ELF-1 (cell line): ENCODE measurements at places on chromosomes 13 and 19.

GRCh38 chr13:109790942-109791605, 4.7 kb upstream of the IRS2 start:
- peak; percentile 35 for DNase-seq

GRCh38 chr13:50152224-50152623, 137.0 kb downstream of the KCNRG start:
- DNase-seq: no peak

DNA sequence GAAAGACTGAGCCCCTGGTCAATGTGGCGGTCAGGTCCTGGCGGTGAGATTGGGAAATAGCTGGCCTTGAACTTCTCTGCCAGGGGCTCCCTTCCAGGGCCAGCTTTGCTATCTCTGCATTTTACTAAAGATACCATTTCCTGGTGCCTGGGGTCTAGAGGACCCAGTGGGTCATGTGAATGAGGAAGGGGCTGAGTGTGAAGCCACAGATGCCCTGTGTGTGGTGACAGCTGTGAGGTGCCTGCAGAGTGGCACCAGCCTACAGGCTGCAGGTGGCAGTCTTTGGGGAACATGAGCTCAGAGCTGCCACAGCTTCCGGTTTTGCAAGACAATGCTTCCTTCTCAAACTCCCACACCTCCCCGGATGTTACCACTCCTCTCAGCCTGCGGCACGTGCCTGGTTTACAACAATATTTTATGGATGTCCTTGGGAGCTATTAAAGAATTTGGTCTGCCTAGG, 5.2 kb upstream of the MLNR start:
- peak; percentile 38 for DNase-seq

DNA sequence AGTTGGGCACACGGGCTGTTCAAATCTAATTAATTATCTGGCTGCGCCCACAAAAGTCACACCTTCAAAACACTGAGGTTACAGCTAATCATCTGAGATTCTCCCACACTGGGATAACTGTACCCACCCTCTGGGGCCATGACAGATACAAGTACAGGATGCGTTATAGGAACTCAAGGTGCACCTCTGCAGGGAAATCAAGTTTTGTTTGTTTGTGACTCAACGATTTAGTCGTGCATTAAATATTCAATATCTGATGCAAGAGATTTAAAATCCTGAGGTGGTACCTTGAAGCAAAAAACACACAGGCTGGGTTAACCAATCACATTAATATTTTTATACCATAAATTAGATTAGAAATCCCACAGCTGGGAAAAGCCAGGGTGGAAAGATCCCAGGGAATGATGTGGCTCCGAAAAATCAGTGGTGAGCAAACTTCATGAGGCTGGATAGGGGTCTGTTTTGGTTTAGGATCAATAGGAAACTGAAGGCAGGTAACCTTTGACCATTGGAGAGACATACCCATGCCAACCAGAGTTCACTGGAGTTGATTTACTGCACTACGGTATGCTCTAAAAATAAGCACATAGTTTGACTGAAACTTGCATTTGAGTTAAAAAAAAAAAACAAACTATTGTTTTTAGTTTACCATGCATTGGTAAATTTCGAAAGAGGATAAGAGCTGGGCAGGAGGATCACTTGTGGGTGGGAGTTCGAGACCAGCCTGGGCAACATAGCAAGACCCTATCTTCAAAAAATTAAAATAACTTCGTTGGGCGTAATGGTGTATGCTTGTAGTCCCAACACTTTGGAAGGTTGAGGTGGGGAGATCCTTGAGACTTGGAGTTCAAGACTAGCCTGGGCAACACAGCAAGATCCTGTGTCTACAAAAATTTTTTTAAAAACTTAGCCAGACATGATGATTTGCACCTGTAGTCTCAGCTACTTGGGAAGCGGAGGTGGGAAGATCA, 23.9 kb upstream of the CEBPG start:
- DNase-seq: no peak

GRCh38 chr13:67967031-67967430, 736.9 kb upstream of the PCDH9 start:
- no peak for DNase-seq

GRCh38 chr13:48490241-48490640, 42.6 kb downstream of the RCBTB2 start:
- no peak for DNase-seq

- peak; percentile 1 for DNase-seq
Measured at GRCh38 chr13:114079601-114080536, 52.6 kb downstream of the RASA3 start.

- DNase-seq: no peak
Measured at GRCh38 chr19:52115526-52116053, 20.0 kb upstream of the ZNF841 start.

- peak; percentile 99 for DNase-seq
Measured at GRCh38 chr19:13817615-13818371, 22.6 kb downstream of the ZSWIM4 start.

DNA sequence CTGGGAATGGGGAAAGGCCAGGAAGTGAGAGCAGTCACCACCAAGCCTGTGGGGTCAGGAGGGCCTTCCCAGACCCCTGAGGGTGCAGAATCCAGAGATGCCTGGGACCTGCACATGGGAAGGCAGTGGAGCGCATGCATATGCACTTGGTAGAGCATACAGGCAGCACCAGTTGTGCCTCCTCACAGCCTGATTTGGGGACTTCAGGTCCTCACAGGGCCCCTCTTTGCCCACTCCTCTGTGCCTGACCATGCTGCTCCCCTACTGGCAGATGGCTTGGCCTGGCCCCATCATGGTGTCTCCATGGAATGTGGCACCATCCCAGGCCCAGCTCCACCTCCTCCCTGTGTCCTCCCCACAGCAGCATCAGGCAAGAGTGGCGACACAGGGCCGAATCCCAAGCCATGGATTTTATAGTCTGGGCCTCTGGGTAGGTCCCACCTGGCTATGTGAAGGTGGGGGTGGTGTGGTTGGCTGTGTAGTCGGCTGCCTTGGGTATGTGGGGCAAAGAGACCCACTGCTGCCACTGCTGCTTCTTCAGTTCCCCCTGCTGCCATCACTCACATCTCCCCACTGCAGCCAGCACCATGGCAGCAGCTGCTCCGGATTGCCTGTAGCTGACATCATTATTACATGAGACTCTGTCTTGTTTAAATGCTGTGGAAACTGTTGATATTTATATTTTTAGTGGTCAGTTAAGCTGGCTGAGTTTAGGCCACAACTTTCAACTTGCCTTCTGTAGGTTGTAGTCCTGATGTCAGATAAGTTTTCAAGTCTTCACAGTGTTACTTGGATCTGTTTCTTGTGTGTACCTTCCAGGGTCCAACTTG, 247.0 kb downstream of the GPC6 start:
- no peak for DNase-seq

- no peak for DNase-seq
Measured at GRCh38 chr19:38030686-38031422, 123.8 kb downstream of the SIPA1L3 start.

GRCh38 chr13:98262292-98262691, 85.2 kb upstream of the RNF113B start:
- DNase-seq: no peak

DNA sequence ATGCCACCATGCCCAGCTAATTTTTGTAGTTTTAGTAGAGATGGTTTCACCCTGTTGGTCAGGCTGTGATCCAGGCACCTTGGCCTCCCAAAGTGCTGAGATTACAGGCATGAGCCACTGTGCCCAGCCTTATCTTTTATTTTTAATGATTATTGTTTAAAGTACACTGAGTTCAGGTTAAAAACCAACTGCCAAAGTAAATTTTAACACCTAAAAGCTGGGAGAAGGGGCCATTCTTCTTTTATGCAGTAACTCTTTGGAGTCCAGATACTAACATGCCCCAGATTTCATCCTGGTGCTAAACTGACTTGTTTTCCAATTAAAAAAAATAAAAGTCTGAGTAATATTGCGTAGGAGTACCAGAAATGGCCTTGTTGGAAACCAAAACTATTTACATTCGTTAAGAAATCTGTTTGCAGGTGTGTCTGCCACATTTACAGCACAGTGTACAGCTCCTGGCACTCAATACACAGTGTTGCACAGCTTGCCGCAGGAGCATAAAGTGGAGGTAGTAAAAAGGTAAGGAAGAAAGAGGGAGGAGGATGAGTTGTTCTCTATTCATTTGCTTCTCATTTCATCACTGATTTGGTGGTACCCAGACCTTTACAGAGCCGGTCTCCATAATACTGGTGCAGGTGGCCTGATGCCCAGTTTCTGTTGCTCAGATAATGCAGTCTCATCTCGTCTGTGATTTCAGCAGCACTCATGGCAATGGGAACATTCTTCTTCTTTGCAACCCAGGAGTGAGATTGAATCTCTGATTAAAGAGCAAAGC, 108.9 kb downstream of the PCCA start:
- DNase-seq: no peak

- DNase-seq: no peak
Measured at GRCh38 chr13:24292481-24292880, 16.9 kb upstream of the C1QTNF9 start.

GRCh38 chr19:53076984-53077383, 26.2 kb downstream of the ZNF160 start:
- peak; percentile 94 for DNase-seq

DNA sequence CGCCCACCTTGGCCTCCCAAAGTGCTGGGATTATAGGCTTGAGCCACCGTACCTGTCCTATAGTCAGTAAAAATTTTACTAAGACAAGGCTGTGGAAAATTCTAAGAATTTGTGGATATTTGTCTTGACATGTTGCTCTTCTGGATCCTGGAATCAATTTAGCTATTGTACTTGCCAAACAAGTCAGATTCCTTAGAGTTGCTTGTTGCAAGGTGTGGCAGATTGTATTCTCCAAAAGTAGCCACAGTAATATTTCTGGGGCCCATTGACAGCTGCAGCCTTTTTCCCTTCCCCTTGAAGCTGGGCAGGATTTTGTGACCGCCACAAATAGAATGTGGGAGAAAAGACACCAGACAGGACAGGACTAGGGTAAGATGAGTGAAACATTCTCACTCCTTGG, 98.8 kb upstream of the TMTC4 start:
- no peak for DNase-seq
